NCI-H446 (cell line): ENCODE measurements at places on chromosomes 3 and 15.

GRCh38 chr3:64331605-64332004 lies 106.3 kb upstream of the PRICKLE2 start:
- no peak for DNase-seq

DNA sequence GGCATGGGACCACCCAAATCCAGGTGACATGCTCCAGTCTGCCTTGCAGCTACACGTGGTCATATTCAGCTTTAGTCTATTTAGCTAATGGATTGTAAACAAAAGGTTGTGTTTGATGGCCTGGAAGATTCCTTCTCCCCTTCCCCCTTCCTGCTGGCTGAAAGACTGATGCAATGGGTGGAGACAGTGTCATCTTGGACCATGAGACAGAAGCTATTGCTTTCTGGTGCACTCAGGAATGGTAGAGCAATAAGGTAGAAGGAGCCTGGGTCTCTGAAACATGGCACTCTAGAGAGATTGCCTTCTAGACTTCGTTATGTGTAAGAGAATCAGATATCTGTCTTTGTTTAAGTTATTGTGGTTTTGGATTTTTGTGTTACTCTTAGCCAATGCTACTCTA lies 25.7 kb upstream of the PTX3 start:
- DNase-seq, result no peak

DNA sequence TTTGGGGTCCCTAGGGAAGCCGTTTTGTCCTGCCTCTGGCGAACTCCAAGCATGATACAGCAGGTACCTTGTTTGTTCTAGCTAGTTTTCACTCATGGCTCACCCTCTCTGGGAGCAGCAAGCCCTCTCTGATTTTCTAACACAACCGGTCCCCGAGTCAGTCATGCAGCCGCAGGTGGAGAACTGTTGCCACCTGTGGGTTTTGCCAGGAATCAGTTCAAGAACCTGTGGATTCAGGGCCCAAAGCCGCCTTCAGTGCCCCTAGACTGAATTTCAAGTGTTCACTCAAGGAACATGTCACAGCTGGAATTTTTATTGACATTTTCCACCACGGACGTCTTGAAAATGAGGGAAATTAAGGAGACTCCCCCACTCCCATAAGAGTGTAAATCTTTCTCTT lies 13.3 kb upstream of the LRRK1 start:
- DNase-seq, result no peak

DNA sequence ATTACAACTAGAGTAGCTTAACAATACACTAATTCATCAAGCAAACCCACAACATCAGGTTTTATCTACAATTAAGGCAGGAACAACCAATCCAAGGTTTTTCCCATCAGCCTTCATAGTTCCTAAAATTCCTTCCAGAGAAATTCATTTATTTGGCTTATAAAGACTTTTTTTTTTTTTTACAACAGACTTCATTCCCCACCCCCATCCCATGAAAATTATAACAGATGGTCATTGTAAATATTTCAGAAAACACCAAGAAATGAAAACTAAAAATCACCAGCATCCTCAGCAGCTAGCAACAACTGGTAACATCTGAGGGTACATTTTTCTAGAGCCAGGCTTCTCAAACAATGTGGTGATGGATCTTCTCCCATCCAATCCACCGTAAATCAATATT lies 11.0 kb downstream of the SH3BP5 start:
- no peak for DNase-seq

- peak; percentile 81 for DNase-seq
These were observed 85.1 kb upstream of the PIAS1 start for GRCh38 chr15:67968966-67969365.

DNA sequence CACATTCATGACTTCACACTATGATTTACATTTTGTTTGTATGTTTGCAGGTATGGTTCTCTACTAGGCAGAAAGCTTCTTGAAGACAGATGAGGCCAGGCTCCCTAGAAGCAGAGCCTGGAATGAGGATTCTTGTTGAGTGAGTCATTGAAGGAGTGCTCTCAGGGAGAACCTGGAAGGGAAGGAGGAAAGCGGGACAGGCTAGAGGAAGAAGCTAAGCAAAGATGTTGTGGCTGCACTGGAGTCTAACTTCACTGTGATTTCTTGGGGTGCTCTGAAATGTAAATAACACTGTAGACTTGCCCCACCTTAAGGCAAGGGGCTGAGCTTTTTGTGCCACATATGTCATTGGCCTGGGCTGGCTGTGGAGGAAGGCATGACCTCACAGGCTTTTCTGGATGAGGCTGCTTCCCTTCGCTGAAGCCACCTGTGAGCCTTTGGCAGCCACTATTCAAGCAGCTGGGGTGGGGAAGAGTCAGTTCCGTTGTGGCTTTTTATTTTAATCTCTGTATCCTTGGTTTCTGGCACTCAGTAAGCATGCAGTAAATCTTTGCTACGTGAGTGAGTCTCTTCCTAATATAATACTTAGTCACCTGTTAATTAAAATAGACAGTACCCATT lies 307.3 kb downstream of the SV2B start:
- DNase-seq, result peak; percentile 41

GRCh38 chr15:48641416-48641815 lies 4.1 kb downstream of the FBN1 start:
- DNase-seq, result no peak

DNA sequence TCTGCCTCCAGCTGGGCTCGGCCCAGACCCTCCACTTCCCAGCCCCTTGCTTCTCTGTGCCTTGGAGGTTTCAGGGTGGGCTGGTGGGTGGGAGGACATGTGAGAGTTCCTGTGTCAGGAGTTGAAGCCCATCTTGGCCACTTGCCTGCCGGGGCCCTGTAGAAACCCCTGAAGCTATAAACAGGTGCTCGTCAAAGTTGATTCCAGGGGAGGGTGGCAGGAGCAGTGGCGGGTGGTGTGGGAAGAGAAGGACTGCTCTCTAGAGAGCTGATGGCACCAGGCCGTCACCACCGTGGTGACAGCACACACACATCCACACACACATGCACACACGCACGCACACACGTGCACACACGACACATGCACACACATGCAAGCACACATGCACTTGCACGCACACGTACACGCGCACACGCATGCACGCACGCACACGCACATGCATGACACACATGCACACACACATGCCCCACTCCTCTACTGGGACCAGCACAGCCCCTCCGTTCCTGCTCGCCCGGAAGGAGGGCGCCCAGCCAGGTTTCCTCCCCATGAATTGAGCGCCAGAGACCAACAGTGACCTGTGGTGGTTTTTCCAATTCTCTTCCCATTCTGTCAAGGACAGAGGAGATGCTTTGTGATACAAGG lies 56.3 kb upstream of the CGNL1 start:
- no peak for DNase-seq

DNA sequence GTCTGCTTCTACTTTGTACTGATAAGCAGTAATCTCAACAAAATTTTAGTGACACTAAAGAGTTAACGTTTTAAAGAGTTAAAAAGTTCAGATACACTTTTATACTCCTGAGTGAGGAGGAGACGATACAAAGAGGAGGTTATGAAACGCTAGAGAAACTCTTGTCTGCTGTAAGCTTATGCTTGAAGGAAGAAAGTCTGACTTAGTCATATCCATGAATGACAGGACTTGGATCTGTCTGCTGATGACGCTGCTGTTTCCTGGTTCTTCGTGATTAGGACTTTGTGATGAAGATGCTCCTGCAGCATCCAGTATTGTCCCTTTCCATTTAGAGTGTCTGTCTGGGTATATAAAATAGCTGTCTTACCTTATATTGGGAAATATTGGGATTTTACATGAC lies 15.8 kb downstream of the TCF12 start:
- DNase-seq, result no peak

DNA sequence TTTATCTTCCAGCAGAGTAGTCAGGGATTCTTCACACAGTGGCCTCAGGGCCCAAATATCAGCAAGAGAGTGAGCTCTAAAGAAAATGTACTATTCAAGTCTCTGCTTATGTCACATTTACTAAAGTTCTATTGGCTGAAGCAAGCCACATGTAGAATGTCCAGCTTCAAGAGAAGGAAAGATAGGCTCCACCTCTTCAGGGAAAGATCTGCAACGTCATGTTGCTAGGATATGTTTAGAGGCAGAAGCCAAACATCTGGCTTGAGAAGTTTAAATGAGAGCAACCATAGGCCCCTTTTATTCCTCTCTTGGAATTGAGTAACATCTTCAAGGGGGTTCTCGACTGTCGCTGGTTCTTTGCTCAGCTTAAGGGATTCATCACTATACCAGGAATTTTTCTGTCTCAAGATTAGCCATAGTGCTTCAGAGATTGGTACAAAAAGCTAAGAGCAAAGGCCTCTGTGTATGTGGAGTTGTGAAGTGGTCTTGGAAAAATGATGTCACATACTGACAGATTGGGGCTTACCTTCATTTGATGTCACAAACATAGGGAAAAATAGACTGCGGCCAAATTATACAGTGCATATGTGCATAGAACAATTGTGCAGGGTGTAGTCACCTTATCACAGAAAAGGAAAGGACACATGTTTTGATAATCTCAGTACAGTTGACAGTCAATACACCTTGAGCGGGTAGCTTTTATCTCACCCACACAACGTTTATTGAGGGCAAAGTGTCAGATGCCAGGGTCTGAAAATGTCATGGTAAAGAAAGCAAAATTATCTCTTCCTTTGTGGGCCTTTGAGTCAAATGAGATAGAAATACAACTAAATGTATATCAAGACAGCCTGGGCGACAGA lies 11.3 kb upstream of the THRB start:
- DNase-seq, result no peak

DNA sequence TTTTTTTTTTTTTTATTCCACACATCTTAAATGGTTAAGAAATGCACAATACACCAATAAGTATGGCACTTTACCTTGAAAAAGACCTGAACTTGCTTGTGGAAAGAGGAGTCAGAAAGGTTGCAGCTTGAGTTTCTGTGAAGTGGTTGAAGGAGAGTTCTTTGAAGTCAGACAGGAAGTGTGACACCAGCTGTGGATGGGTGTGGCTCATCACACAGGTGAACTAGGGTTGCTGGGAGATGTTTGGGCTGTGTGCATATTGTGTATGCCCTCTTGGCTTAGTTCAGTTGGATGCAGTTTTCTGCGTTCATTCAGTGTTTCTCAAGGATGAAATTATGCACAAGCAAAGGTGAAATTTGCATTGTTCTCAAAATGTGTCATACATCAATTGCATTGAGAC lies 6.3 kb downstream of the AEN start:
- DNase-seq, result no peak

- no peak for DNase-seq
These were observed 12.2 kb downstream of the TMEM43 start for GRCh38 chr3:14137004-14137403.

GRCh38 chr3:158127250-158128219 lies 17.6 kb downstream of the RSRC1 start:
- peak; percentile 27 for DNase-seq

- DNase-seq, result no peak
These were observed 20.2 kb upstream of the SKIC8 start for GRCh38 chr15:78319588-78319987.

GRCh38 chr15:42528970-42529369 lies 19.6 kb downstream of the LRRC57 start:
- no peak for DNase-seq

DNA sequence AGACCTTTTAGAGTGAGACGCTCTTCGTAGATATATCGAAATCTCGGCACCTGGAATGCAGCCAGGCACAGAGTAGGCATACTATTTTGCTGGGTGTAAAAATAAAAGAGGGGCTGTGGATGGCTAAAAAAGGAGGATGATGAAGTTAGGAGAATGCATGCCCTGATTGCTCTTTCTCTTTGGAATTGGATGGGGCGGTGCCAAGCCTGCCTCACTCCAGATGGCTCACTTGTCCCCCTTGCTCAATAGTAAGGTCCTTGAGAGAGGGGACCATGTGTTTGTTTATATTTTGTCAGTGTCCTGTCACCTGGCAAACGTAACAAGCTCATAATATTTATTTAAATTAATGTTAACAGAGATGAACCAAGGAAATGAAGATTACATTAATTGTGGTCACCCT lies 33.0 kb downstream of the SNRK start:
- no peak for DNase-seq

GRCh38 chr15:69585937-69586336 lies 133.3 kb downstream of the RPLP1 start:
- DNase-seq, result no peak

- DNase-seq, result no peak
These were observed 73.8 kb downstream of the IQSEC1 start for GRCh38 chr3:12999147-13000140.

- DNase-seq, result no peak
These were observed 34.4 kb downstream of the CLSTN2 start for GRCh38 chr3:139969386-139969785.

- DNase-seq, result no peak
These were observed 127.3 kb upstream of the LINGO1 start for GRCh38 chr15:77759896-77760592.

DNA sequence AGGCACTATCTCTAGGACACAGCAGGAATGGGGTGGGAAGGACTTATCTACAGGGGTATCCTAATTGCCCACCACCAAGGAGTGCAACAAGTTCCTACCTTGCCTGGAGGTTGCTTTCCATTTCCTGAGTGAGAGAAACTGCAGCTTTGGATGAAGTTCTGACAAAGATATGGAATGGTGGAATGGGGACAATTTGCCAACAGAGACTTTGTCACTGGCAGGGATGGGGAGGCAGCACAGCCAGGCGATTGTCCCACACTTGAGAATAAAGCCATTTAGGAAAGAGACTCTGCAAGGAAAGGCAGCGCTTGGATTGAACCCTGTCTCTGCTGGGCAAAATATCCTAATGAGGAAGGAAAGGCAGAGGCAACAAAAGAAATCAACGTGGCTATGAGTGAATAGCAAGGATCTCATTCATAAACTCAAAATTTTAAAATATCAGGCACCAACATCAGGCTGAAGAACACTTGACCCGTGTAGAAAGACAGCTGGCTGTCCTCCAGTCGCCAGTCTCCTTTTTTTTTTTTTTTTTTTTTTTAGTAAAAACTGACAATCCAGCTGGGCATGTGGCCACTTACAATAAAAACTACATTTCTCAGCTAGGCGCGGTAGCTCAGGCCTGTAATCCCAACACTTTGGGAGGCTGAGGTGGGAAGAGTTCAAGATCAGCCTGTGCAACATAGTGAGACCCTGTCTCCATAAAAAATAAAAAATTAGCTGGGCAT lies 31.6 kb upstream of the PDE8A start:
- DNase-seq, result no peak
